ENCODE measurements at places on chromosomes 5 and 9. TPM values are rescaled to one million over a fixed set of nuclear protein-coding genes. Genes with fewer than 3 reads are reported as not detected.

DNA sequence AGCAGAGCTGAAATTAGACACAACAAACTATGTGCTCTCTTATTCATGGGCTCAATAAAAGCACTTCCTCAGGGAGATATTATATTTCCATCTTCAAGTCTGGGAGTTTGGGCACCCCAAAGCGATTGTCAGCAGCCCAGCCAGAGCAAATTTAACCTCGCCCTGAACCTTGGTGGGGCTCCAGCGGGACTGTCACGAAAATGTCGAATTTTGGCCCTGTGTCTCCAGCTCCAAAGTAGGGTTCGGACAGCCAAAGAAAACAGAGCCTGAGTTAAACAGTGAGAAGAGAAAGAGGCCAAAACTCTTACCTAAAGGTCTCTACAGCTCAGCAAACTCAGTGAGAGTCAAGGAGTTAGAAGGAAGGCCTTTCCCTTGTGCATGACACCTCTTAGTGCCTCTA, 432.9 kb downstream of the SPATA31D1 start:
- no peak for DNase-seq

PHF24 gene
- 0.58 TPM for total RNA-seq

DNA sequence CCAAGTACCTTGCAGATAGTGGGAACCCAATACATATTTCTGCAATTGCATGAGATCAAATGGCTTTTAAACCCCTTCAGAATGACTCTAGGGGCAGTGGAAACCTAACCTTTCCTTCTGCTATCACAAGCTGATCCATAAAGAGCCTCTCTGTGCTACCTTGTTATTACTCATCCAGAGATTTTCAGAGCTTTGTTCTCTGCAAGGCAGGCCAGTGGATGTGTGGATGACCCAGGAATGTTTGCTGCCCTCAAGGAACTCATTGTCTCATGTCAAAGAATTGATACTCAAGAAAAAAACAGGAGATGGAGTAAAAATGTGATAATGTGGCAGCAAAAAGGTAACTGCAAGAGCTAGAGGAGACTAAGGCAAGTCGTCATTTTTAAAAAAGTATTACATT, 164.1 kb downstream of the HMHB1 start:
- DNase-seq, result no peak

DNA sequence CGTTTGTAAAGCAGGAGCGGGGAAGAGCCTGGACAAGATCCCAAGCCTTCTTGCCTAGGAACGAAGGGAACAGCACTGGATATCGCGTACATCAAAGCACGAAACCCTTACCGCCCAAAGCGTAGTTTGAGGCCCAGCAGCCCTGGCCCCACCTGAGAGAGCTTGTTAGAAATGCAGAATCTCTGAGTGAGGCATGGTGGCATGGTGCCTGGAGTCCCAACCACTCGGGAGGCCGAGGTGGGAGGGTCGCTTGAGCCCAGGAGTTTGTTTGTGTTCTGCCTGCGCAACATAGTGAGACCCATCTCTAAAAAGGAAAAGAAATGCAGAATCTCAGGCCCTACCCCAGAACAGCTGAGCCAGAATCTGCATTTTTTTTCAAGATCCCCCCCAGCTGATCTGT, 90.6 kb downstream of the AMBP start:
- no peak for DNase-seq

DNA sequence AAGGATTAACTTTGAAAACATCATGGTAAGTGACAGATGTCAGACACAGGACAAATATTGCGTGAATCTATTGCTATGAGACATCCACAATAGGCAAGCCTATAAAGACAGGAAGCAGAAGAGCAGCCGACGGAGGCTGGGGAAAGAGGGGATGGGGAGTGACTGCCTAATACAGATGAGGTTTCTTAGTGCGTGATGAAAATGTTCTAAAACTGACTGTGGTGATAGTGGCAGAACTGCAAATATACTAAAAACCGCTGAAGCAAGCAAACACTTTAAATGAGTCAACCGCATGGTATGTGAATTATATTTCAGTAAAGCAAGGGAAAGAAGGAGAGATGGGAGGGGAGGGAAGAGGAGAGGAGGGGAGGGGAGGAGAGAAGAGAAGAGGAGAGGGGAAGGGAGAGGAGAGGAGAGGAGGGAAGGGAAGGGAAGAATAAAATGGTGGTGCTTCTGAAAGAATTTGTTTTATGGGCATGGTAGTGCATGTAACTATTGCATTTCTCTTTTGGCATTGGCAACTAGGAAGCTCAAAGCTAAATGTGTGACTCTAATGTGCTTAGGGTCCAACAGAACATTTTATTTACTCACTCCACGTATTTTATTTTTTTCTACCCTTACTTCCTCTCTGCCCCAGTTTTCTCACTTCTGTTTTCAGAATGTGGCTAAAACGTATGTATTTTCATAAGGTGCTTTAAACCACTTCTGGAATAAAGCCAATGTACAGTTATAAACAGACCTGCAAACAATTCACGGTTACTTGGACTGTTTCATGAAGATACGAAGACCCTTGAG, 21.3 kb downstream of the AKNA start:
- peak; percentile 93 for DNase-seq

DNA sequence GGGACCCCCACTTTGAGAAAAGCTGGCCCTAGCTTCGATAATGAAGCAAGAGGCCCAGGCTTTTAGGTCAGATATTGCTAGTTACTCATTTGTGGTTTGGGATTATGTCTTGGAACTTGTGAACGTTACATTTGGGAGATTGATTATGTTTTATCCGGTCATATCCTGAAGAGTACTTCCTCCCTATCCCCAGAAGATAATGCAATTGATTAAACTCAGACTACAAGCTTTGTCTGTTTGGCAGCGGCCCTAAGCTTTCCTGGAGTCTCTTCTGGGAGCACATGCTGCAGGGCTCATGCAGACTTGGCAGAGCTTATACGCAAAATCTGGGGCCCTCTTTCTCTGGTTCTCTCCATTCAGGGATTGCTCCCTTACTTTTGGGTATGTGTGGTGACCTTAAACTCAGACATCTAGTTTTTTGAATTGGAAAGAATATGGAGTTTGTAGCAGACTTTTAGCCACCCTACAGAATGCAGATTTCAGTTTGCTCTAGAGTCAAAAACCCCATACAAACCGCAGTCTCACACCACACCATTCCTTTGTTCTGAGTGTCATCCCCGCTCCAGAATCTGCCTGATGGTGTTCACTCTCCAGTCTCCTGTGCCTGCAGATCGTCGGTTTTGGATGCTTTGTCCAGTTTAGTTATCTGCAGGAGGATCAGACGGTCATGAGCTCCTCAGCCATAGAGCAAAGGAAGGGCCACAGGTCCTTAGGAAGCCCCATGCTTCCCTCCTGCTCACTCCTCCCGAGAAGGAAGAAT, 449.5 kb upstream of the TRPC7 start:
- no peak for DNase-seq

GRCh38 chr5:68440651-68441050, 225.1 kb downstream of the PIK3R1 start:
- no peak for DNase-seq

UQCRQ gene
- total RNA-seq, result 197 TPM

- DNase-seq, result peak; percentile 37
Observed at GRCh38 chr5:175729829-175730277, 72.0 kb downstream of the HRH2 start.

SPATA31C1 gene
- total RNA-seq, result not detected

DNA sequence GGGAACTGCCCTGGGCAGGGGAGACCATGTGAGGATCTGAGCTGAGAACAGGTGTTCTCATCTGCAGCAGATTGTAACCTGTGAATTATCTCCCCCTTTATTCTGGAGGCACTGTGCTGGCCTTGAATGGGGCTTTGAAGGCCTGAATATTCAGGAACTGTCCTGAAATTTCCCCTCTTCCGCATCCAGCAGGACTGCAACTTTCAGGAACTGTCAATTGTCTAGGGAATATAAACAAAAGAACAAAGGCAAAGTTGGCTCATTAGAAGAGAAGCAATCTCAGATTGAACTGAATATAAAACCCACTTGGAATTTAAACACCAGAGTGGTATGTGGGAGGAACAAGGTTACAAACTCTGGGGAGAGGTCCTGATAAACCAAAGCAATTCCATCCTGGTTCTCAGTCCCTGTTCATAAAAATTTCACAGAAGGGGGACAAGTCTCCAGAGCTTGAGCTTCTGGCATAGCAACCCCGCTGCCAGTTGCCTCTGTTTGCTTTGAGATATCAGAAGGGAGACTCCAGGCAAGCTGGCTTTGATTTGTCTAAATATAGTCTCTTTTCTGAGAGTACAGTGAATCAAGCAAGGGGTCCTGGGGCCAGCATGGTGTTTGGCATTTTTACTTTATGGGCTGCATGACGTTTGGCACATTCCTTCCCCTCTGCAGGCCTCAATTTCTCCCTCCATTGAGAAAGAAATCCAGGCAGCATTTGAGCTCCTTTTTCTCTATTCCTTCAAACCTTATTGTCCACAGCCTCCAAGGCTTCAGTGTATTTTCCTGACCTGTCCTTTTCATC, 47.5 kb downstream of the ADRB2 start:
- no peak for DNase-seq

TCOF1 gene
- 30.8 TPM for total RNA-seq

DNA sequence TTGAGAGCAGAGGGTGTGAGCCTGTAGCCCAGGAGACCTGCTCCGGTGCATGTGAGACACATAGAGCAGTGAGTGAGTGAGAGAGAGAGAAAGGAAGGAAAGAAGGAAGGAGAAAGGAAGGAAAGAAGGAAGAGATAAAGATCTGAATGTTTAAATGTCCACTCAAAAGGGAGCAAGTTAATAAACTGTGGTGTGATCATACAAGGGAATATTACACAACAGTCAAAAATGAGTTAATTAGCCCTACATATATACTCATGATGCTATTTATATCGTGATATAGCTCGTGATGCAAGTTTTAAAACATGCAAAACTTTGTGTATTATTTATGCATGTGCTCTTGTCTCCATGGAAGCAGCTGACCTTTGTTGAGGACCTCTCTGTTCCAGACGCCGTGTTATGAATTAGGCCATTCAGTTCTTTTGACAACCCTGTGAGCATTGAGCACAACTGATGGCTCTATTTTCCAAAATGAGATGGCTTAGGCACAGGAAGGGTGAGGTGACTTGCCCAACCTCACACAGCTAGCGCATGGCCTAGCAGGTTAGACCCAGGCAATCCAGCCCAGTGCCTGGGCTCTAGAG, 70.6 kb downstream of the HMCN2 start:
- DNase-seq, result no peak

GRCh38 chr5:179533907-179534306, 16.4 kb upstream of the RUFY1 start:
- no peak for DNase-seq

- no peak for DNase-seq
Observed at GRCh38 chr5:96112123-96112670, 150.5 kb upstream of the ELL2 start.

HSPB3 gene
- total RNA-seq, result not detected

CARTPT gene
- total RNA-seq, result not detected

DNA sequence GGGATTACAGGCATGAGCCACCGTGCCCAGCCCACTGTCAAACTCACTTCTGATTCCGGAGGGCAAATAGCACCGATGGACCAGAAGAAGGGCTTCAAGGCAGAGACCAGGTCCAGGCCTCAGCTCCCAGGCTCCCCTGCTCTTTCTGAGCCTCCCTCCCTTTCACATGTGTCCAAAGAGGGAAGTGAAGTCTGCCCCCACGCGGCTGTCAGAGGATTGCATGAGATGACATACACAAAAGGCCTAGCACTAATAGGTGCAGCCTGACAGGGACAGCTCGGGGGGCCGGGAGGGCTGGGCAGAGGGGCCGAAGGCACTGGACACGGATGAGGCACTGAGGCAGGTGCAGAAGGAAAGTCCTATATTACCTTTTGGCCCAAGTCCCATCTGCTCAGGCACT, 16.1 kb downstream of the FBP1 start:
- no peak for DNase-seq

SEMA5A gene
- 4.0 TPM for total RNA-seq

PCDHA12 gene
- total RNA-seq, result 0.96 TPM

- no peak for DNase-seq
Observed at GRCh38 chr5:156295431-156295830, 31.5 kb upstream of the SGCD start.

DNA sequence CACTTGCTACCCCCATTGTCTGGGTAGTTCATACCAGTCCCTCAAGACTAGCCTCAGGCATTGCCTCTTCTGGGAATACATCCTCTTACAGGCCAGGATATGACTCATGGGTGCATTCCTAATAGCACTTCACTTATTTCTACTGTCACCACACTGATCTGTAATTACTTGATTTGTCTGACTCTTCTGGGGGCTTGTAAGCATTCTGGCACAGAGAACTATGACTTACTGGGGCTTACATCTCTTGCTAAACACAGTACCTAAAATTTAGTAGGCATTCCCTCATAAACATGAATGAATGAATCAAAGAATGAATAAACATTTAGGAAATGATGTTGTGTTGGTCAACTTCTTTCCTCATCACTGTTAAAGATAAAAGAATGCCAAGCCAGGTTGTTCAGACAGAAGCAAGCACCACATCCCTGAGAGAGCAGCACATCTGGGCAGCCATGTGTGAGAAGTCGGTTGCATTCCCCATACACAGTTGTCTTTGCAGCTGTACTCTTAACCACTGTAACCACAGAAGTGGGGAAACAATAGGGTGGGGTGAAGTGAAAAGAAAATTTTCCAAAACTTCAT, 27.6 kb downstream of the IL7R start:
- peak; percentile 81 for DNase-seq

- no peak for DNase-seq
Observed at GRCh38 chr5:62960781-62961180, 382.2 kb downstream of the LRRC70 start.

CCDC180 gene
- 1.0 TPM for total RNA-seq

DNA sequence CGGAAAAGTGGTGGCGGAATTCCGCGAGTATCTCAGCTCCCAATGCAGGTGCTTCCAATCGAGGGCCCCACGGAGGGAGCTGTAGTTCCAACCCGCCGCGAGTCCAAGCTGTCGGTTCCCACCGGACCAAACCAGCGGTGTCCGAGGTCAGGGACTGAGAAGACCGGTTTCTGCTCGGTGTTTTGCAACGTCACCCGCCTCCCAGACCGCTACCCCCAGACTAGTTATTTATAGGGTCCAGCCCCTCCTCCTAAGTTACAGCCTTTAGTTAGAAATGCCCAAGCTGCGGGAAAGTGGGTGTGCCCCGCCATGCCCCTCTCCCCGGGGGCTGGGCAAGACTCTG, 677 bp upstream of the MYORG start:
- no peak for DNase-seq

ERBIN gene
- total RNA-seq, result 58.1 TPM

GRCh38 chr5:137758121-137758520, 4.0 kb upstream of the HNRNPA0 start:
- no peak for DNase-seq

DNA sequence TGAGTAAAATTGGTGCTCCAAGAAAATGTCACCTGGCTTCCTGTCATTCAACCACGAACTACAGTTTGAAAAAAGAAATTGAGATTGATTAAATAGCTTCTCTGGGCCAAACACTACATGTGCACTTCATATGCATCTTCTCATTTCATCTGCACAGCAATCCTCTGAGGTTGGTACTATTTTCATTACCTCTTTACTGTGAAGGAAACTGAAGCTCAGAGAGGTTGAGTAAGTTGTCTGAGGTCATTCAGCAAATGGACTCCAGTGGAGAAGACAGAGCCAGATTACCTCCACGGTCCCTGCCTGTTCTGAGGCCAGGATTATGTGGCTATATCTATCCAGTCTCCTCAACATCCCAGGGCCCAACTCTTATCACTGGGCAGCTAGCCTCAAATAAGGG, 46.5 kb downstream of the SLC6A7 start:
- DNase-seq, result no peak

NPDC1 gene
- total RNA-seq, result 58.3 TPM

All from kidney epithelial cell (primary cell).